ENCODE measurements at places on chromosomes 2 and 18.

- DNase-seq = no peak
These were observed 460.2 kb upstream of the UBE2E3 start for GRCh38 chr2:180520206-180520605.

DNA sequence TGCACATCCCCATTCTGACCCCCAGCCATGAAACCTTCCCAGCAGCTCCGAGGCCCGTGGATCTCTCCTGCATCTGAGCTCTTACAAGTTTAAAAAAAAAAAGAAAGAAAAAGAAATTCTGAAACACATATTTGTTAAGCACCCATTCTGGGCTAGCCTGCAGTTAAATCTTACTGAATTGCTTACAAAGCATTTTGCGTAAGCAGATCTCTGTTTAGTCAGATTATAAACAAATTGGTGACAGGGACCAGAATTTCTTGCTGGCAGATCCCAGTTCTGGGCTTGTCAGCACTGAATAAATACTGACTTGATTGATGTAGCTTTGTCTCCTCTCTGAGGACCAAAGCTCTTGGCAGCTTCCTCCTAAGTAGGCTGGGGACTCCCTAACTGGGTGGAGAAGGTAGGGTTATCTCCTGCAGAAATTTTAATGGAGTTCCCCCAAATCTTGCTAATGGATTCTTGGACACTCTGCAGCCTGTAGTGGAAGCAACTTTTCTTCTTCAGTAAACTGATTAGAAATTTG, 160.9 kb downstream of the MIB1 start:
- DNase-seq = no peak

GRCh38 chr2:124437811-124438210, 412.7 kb downstream of the CNTNAP5 start:
- no peak for DNase-seq

DNA sequence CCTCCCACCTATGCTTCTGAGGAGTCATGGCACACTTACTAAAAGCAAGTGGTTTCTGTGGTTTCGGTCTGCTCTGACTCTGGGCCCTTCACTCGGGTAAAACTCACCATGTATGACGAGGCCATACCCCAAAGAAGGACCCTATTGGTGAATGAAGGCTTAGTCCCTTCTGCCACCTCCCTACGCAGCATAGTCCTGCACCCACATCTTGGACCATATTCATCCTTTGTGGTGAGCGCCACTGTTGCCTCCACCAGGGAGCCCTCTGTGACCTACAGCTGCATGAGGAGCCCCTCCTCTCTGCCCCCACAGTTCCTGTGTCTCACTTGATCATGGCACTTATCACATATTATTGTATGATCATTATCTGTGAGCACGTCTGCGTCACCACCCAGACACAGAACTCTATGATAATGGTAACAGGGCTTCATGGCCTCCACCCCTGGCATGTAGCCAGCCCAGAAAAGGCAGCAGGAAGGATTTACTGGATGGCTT, 113.3 kb downstream of the TFCP2L1 start:
- no peak for DNase-seq

DNA sequence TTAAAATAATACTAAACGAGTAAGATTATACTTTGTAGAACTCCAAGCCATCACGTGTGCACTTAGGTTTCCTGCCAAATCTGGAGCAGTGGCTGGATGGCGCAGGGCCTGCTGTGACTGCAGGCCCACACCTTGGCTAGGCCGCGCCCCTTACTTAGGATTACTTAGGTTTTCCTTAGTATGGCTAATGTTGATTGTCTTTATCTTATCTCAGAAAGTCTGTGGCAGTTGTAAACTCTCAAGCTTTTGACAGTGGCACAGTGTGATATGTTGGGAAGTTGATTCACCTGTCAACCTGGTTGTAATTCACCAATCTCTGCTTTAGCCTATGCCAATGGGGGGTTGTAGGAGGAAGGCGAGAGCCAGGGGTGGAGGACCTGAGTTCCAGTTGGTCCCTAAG, 208.4 kb downstream of the ZNF407 start:
- DNase-seq = no peak

DNA sequence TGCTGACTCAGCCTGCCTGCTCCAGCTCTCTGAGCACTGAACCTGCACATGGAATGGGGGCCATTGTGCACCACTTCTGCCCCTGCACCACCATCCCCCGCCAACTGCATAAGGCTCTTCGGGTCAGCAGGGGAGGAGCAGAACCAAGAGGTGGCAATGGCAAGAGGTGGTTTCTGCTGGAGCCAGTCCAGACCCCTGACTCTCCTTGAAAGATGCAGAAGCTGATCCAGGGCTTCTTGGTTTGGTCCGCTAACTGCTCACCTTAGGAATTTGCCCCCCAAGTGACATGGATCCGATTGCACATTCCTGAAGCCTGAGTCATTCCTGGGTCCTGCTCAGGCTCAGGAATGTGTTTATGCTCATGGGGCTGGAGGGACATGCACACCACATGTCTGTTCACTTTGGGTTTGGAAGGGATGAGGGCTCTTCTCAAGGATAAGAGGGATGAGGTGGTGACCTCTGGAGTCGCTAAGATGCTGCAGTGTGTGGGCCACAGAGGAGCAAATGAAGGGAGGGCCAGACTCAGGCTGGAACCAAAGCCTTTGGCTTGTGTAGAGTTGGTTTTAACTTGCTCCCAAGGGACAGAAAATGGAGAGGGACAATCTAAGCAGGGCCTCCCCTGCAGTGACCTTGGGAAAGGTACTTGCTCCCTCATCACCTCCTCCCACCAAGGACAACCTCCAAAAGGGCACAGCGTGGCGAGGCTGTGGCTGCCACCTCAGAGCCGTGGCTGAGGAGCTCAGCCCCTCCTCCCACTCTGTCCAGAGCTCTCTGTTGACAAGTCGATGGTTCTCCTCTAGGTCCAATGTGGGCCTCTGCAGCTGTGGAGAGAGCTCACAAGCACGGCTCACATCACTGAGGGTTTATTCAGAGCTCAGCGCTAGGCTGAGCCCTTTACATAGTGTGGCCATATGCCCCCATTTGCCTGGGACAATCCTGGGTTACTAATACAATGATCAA, 66.2 kb downstream of the HS1BP3 start:
- DNase-seq = peak; percentile 93

DNA sequence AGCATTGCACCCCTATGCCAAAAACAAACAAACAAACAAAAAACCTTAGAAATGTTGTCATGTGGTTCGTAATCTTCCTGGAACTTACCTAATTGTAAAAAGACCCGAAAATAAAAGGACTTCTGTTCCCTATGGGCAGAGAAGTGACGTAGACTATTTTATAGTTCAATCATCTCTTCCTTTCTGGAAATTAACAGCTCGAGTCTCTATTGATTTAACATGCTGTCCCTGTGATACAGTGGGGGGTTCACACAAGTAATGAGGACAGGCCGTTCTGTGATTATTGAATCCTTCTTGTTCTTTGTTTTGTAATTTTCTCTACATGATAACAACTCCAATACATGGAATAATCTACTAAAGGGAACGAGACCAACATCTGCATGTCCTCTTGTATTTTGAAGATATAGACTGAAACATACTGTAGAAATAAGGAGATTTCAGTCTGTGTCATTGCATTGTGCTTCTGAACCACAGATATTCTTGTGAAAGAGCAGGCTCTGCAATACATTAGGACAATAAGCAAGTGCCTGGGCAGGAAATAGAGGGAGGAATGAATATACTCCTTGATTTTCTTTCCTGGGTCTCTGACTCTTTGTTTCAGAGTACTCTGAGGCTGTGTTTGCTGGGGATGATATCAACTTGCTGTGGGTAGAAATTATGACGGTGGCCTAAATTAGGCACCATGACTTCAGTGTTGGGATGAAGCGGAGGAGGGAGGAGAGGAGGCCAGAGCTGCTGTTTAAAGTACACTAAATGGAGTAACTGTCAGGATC, 65.7 kb upstream of the PPM1B start:
- no peak for DNase-seq

- DNase-seq = no peak
These were observed 280.3 kb upstream of the NRP2 start for GRCh38 chr2:205402011-205402410.

GRCh38 chr18:56807901-56808300, 156.7 kb downstream of the WDR7 start:
- DNase-seq = no peak

GRCh38 chr2:219744600-219744999, 117.2 kb downstream of the SLC4A3 start:
- no peak for DNase-seq

GRCh38 chr2:8324901-8325300, 357.0 kb upstream of the ID2 start:
- no peak for DNase-seq

DNA sequence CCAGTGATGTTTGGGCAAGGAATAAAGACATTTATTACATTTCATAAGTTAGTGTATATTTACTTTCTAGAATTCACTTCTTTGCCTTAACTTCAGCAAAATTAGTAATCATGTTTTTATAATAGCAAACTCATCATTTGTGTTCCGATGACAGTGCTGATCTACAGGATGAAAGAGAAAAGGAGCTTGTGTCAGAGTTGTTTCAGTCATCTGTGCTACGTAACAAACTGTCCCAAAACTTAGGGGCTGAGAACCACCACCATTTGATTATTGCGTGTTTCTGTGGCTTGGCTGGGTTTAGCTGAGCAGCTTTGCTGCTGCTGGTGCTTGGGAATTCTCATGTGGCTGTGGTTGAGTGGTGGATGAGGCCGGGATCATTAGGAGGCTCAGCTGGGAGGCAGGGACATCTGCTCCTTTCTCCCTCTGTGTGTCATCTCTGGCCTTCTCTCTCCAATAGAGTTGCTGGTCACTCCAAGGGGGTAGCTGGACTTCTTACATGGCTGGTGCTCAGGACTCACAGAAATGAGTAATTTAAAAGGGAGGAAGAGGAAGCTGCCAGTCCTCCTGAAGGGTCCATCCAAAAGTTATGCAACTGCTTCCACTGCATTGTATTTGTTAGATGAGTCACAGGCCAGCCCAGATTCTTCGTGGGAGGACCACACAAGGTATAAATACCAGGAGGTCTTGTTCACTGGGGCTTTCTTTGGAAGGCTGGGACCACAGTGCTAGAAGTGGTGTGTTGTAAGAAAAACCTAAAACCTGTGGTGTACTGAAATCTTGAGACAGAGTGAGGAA, 43.4 kb upstream of the HAAO start:
- peak; percentile 97 for DNase-seq

GRCh38 chr2:143802871-143803650, 673.8 kb downstream of the ARHGAP15 start:
- no peak for DNase-seq

GRCh38 chr2:239883326-239884050, 141.7 kb downstream of the NDUFA10 start:
- no peak for DNase-seq

GRCh38 chr2:238160206-238161129, 1.7 kb downstream of the ERFE start:
- DNase-seq = no peak

DNA sequence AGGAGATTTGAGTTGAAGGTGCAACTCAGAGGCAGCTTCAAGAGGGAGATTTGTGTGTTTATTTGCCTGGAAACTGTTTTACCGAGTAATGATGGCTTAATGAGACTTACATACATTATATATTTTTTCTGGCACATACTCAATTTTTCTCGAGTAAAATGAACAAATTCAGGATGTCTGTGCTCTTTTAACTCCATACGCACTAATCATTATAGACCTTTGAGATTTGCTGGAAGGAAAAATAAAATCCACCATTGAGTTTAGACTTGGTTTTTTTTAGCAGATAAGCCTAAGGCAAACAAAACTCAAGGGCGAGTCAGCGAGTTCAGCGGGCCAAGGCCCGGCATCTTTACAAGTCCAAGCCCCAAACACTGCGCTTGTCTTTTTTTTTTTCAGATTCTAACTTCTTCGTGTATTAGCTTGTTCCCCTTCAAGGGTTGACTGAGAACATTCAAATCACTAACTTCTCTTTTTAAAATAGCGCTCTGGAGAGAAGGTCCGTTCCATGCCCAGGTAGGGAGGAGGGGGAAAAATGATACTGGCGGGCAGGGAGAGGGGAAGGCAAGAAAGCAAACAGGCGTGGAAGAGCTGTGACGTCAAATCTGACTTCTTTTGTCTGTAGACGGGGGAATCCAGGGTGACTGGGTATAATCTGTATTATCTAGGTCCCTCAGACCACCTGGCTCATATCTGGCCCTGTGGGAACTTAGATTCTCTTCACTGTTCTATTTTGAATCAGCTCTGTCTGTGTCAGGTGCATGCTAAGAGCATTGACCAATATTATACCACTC, 72.7 kb upstream of the MAP3K20 start:
- no peak for DNase-seq

DNA sequence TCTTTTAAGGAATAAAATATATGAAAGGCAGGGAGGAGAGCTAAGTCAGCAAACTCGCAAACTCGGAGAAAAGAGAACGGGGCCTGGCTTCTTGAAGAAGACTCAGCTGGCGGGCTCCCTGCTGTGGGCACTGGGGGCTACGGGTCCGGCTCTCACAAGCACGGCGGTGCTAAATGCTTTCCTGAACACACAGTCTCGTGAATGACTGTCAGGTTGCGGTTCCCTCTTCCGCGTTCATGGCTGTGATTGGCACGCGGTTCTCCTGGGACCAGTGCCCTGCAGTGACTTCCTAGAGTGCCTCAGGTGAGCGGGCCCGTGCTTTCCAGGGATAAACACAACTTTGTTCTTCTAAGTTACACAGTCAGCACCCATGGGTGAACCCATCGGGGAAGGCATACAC, 208.4 kb downstream of the HDAC4 start:
- no peak for DNase-seq

- no peak for DNase-seq
These were observed 93.5 kb upstream of the MGAT4A start for GRCh38 chr2:98824256-98825019.

GRCh38 chr2:176390276-176391147, 121.3 kb downstream of the MTX2 start:
- DNase-seq = no peak

DNA sequence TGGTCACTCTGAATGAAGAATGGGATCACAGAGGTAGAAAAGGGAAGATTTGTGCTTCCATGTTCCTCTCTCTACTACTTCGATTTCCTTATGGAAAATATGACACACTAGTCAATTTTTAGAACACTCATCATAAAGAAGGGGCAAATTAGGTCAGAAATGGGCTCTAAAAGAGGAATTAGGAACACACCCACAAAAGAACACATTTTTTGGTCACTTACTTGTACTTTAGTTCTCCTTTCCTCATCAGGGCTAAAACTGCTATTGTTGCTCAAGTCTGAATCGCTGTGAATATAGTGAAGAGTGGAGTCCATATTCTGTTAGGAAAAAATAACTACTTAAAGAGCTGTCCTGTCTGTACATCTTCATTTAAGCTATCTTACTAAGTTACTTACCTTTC, 52.6 kb downstream of the PPP4R1 start:
- DNase-seq = no peak

- DNase-seq = no peak
These were observed 157.0 kb downstream of the BARD1 start for GRCh38 chr2:214652473-214652872.

- DNase-seq = no peak
These were observed 64.2 kb downstream of the EMX1 start for GRCh38 chr2:72981536-72981935.

- peak; percentile 95 for DNase-seq
These were observed 84.3 kb downstream of the MAP3K20 start for GRCh38 chr2:173159791-173160463.

All from BJ (cell line).